Omental fat pad (tissue), 4 donors: ENCODE measurements at places on chromosomes 4 and X.

GRCh38 chr4:94920369-94920768, 162.6 kb downstream of the BMPR1B start:
- no peak for DNase-seq

DNA sequence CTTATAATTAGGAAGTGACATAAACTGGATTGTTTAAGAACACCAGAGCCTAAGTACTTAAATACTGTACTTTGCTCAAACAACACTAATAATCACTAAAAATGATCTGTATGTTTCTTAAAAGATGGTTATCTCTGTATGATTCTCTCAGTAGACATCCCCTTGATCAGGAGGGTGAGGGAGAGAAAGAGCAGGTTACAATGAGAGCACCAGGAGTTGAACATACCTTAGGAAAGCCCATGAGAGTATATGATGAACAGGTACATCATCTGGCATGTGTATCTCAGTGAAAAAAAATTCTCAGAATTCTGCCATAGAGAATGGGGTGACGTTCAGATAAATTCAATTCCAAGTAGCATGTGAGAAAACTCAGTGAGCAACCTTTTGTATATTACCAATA, 59.9 kb upstream of the IL2 start:
- DNase-seq: no peak

DNA sequence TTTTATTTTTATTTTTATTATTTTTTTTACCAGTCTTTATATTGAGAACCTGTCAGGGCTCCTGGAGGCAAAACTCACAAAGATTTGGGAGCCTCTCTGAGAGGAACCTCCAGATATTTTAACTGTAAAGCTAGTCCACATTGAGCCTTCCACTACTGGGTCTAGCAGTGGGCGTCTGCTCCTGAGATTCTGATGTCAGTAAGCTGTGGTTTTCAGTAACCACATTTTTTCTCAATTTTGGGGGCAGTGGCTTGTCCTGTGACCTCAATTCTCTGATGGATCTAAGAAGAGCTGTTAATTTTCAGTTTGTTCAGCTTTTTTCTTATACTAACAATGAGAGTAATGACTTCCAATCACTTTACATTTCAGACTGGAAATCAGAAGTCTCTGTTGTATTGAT, 23.6 kb upstream of the GPRASP1 start:
- no peak for DNase-seq

- DNase-seq: no peak
Observed at GRCh38 chrX:13469963-13470684, 99.3 kb upstream of the EGFL6 start.

- no peak for DNase-seq
Observed at GRCh38 chrX:9352694-9353411, 112.0 kb upstream of the TBL1X start.

- peak; percentile 50 for DNase-seq
Observed at GRCh38 chr4:1201851-1202525, 29.6 kb upstream of the SPON2 start.

DNA sequence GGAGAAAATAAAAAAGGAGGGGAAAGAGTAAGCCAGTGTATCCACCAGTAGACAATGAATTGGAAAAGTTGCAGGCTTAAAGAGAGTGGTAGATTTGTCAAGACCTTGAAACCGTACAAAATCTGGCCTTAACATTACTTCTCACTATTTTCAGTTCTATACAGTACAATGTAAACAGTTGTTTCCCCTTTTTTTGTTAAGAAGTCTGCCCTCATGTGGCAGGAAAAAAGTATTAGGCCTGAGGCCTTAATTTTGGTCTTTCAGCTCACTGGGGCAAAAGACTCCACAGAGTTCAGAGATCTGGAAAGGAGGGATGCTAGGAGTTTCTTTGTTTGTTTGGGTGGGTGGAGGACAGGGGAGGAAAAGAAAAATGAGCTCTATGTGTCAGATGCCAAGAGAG, 92.8 kb upstream of the CCDC160 start:
- no peak for DNase-seq

- no peak for DNase-seq
Observed at GRCh38 chr4:74942918-74943253, 10.0 kb downstream of the PARM1 start.

GRCh38 chrX:138487866-138488265, 223.7 kb downstream of the FGF13 start:
- no peak for DNase-seq

DNA sequence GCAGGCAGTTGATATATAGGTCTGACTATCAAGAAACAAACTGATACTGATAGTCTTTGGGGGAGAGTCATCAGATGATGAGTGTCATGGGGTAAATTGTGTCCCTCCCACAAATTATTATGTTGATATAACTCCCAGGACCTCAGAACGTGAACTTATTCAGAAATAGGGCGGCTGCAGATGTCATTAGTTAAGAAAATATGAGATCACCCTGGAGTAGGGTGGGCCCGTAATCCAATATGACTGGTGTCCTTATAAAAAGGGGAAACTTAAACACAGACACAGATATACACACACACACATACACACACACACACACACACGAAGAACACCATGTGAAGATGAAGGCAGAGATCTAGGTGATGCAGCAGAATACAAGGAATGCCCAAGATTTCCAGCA, 32.7 kb upstream of the ARHGEF9 start:
- no peak for DNase-seq

DNA sequence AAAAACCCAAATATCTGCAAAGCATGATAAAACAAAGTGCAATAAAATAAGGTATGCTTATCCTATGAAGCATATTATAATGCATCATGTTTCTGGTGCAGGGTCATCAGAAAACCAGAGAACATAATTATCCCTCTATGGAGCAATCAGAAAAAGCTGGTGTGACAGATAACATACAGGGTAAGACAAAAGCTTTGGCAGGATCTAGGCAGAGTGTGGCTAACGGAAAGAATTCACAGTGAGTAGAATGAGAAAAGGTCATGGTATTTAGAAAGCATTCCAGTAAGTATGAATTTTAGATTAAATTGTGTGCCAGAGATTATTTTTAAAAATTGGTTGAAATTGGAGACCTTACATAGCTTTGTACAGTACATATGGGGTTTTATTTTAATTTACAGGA, 29.0 kb upstream of the UGT2B4 start:
- DNase-seq: no peak

GRCh38 chr4:113781439-113782040, 20.0 kb upstream of the CAMK2D start:
- DNase-seq: no peak

- DNase-seq: no peak
Observed at GRCh38 chr4:36123906-36124305, 120.4 kb downstream of the ARAP2 start.

GRCh38 chr4:742742-743311, 37.2 kb downstream of the PCGF3 start:
- peak; percentile 51 for DNase-seq
